ENCODE measurements at places on chromosomes 13 and 19. TPM values are rescaled to one million over a fixed set of nuclear protein-coding genes. Genes with fewer than 3 reads are reported as not detected.

DNA sequence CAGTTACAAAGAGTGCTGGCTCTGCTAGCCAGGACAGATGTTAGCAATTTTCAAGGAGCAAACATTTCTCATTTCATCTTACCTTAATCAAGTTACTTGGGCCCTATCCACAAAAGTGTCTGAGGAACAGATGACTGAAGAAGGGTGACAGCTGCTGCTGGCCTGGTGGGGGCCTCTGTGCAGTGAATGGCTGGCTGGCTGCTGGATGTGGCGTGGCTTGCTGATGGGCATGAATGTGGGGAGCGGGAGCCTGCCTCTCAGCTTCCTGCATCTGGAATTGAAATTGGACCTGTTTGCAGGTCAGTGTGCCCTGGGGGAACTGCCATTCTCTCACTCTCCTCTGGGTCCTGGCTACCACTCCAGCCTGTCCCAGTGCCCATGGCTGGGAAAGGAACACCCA, 94.7 kb downstream of the RGCC start:
- DNase-seq: no peak

FOSB gene
- 20.6 TPM for total RNA-seq

GRCh38 chr13:101919541-101920181, 467.2 kb downstream of the ITGBL1 start:
- no peak for DNase-seq

DNA sequence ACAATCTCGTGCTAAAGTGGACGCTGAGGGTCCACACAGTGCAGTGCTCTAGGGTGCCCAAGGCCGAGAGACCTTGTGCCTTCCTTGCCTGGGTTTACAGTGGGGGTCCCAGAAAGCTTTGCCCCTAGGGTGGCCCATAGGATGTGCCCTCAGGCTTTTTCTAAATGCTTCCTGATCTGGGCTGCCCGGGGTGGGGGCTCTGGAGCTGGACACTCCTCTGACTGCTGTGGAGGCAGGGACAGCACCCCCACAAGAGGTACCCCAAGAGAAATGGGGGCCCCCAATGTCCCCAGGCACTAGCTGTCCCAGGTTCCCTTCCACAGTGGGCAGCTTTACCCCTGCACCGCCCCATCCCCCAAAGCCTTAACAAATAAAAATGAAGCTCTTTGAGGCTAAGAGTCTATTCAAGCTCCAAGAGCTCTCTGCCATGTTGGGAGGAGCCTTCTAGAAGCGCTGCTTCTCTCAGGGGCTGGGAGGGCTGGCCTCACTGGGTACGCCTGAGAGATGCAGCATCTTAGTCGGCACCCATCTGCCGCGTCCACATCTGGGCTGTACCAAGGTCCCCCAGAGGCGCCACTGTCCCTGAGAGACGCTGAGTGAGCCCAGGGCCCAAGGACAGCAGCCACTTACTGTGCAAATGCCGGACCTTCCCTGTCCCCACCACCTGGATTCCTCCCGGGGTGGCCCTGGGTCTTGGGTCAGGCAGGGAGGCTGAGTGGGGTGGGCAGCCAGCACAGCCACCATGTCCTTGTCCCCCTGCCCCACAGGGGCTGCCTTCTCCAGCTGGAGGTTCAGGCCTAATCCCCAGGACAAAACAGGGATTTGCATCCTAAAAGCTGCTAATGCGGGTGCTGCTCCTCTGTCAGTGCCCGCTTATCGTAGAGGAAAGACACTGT, 27.4 kb downstream of the CEBPA start:
- DNase-seq: no peak

SLC7A10 gene
- total RNA-seq: 5.4 TPM

DNA sequence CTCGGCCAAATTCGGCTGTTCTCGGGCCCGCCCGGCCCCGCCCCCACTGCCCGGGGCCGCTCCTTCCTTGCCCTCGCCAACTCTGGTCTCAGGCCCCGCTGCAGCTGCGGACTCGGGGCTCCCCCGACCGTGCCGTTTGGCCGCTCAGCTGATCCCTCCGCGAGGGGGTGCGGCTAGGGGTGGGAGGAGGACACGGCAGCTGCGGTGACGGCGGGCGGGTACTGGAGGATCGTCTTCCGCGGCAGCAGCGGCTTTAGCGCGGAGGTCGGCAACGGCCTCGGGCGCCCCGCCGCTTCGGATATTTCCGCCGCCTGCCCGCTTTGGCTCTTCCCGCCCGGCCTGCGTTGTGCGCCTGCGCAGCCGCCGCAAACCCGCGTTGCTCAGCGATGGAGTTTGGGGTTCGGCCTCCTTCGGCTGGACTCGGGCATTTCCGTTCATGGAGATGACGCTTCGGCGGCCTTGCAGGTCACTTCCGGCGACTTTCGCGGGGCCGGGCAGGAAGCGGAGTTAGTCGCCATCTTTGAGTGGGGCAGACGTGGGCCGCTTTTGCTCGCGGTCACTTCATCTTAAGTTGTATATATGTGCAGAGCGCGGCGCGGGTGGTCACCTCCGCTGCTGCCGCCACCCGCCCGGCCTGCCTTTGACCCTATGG, 338 bp upstream of the UBE2M start:
- DNase-seq: no peak

DNA sequence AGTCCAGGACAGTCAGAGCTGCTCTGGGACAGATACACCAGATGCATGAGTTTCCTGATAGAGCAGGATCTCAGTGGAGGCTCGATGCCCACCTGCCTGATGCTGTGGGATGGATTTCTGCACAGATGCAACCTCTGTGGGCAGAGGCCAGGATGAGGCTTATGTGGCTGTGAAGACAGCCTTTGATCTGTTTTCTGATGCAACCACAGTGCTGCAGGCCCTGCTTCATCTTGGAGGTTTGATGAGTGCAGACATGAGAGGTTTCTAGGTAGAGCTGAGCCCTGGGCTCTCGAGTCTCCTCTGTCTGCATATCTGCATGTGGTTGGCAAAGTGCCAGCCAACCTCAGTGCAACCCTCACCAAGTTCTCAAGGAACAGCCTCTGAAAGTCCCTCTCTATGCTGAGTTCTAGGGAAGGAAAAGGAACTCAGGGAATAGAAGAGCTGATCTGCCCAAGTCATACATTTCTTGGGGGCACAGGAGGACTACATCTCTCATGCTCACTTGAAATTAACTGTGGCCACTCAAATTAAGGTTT, 23.1 kb upstream of the TSHZ3 start:
- DNase-seq: no peak

DNA sequence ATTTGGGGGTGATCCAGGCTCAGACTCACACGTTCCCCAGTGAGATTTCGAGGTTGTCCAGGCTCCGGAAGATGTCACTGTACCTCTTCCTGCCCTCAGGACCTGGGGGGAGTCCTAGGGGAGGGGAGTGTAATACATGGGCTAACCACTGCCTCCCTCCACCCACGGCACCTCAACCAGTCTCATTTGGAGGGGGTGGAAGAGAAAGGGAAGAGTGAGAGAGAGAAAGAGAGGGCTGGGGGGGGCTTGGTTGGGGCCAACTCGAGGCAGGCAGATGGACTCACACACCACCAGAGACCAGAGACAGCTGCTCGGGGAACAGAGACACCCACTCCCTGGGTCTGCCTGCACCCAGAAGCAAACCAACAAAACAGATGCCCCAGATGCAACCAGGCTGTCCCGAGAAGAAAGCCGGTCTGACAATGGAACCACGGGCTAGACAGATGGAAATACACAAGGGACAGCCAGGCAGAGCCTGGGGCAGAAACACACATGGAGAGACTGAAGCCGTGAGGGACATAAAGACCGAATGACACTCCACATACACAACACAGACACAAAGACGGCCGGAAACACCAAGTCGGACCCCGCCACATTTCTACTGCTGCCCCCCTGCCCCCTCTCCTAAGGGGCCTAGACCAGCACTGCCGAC, 825 bp downstream of the GMIP start:
- no peak for DNase-seq

DNA sequence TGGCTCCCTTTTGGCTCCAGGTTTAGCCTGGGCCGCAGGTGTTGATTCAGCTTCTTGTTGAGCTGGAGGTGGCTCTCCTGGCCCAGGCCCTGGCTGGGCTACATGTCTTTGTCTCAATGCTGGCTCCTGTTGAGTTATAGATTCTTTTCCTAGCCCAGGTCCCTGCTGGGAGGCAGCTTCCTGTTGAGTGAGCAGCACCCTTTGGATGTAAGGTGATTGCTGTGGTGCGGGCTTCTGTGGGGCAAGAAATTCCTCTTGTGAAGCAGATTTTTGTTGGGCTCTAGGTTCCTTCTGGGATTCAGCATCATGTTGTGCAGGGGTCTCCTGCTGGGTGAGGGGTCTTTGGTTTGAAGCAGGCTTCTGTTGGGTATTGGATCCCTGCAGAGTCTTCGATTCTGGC, 545 bp downstream of the LIPE start:
- DNase-seq: no peak

GRCh38 chr13:113129480-113129879, 6.9 kb downstream of the F10 start:
- DNase-seq: no peak

GRCh38 chr13:106464076-106464475, 71.4 kb downstream of the EFNB2 start:
- DNase-seq: no peak

DNA sequence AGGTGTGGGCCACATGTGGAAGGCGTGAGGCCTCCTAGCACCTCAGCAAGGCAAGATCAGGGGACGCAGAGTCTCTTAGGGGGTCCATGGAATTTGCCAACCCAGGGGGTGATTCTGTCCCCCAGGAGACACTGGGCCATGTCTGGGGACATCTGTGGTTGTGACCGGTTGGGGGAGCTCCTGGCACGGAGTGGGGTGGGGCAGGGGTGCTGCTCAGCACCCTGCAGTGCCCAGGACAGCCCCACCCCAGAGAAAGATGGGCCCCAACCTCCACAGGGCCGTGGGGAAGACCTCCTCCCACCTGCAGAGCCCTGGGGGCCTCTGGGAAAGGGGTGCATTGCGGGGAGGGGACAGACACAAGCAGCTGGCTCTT, 4.0 kb downstream of the MKNK2 start:
- DNase-seq: no peak

VWA8 gene
- total RNA-seq: 33.4 TPM

DNA sequence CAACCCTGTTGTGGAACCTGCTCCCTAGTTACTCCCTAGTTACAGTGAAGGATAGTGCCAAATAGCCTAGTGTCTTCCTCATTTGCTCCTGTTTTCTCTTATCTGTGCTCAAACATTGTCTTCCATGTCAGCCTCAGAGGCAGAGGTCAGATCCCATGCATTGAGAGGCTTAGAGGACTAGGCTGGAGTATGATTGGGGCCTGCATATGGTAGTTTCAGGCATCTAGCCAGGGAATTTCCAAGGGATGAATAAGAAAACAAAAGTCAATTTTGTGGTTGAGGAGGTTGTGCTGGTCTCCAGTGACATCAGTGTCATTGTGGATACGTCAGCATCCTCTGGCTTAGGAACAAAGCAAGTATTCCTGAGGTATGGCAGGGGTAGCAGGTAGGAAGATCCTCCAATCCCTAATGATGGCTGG, 9.4 kb downstream of the ZNF546 start:
- DNase-seq: no peak

DNA sequence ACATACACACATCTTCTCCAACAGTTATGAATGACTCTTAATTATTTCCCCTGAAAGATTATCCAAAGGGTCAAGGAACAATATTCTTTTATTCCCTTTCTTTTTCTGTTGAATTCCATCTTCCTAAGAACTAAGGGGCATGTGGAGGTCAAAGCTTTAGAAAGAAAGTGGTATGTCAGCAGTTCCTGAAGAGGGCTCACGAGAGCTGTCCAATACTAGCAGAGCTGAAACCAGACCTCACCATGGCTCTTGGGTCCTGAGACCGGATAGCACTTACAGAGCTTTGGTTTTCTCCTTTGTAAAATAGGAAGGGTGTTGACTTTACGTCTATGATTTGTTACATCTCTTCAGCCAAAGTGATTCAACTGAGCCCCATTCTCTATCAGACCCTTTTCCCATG, 109.8 kb upstream of the FREM2 start:
- no peak for DNase-seq

DNA sequence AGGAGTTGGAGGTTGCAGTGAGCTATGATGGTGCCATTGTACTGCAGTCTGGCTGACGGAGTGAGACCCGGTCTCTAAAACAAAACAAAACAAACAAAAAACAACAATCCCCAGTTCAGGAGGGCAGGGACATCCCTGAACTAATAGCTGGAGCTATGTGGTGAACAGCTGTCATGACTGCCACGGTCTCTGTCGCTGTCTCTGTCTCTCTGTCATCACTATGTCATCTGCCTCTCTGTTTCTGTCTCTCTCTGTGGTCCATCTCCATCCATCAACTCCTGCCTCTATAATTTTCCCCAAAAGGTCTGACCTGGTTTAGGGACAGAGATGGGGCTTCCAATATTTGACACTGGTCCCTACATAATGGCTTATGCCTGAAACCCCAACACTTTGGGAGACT, 7.4 kb downstream of the ITPKC start:
- DNase-seq: no peak

GRCh38 chr13:110304256-110304655, 2.7 kb downstream of the COL4A1 start:
- no peak for DNase-seq

CPAMD8 gene
- total RNA-seq: 16.0 TPM

DNA sequence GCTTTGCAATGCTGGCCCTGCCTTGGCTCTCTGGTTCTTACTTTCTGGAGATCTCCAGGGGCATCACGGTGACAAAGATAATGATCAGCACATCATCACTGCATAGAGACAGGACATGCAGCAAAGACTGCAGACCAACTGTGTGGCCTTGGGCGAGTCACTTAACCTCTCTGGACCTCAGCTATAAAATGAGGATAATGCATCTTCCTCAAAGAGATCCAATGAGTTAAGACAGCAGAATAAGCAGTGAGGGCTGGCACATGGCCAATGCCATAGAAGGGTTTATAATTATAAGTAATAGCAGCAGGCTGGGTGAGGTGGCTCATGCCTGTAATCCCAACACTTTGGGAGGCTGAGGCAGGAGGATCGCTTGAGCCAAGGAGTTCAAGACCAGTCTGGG, 2.4 kb downstream of the MAG start:
- DNase-seq: no peak

SOHLH2 gene
- total RNA-seq: not detected

ZSWIM9 gene
- 5.4 TPM for total RNA-seq
